OCI-M1 (cell line): ENCODE measurements at places on chromosomes 5 and 9.

- no peak for DNase-seq
Observed at GRCh38 chr9:136051837-136052471, 43.1 kb downstream of the NACC2 start.

DNA sequence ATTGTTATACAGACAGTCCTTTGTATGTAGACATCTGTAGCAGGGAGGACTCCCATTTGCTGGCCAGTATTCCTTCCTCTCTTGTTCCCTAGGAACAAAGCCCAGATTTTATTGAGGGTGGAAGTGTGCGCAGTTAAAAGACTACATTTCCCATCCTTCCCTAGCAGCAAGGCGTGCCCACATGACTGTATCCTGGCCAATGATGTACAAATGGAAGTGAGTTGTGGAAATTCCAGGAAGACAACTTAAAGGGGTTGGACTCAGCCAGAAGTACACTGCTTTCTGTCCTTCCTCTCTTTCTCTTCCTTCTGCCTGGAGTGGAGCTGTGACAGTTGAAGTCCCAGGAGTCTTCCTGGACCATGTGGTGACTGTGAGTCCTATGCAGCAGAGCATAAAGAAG lies 89.0 kb downstream of the HRH2 start:
- DNase-seq = peak; percentile 1

GRCh38 chr9:89448821-89449220 lies 49.1 kb downstream of the SEMA4D start:
- no peak for DNase-seq

- no peak for DNase-seq
Observed at GRCh38 chr9:4021621-4022213, 278.2 kb downstream of the GLIS3 start.

DNA sequence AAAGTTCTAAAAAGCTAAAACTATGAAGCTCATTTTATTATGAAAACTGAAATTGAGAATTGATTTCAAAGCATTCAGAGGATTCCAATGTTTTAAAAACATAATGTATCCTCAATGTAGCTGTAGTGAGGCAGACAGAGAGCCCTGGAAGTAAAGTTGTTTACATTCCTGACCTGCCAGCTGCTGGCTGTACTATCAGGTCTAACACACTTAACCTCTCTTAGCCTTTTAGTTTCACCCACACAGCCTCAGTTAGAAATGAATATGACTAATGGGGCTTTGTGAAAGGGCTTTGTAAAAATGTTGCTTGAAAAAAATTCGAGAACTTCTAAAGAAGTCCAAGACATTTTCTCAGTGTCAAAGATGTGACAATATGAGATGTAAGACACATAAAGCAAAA lies 122.6 kb downstream of the FBXL17 start:
- peak; percentile 28 for DNase-seq

DNA sequence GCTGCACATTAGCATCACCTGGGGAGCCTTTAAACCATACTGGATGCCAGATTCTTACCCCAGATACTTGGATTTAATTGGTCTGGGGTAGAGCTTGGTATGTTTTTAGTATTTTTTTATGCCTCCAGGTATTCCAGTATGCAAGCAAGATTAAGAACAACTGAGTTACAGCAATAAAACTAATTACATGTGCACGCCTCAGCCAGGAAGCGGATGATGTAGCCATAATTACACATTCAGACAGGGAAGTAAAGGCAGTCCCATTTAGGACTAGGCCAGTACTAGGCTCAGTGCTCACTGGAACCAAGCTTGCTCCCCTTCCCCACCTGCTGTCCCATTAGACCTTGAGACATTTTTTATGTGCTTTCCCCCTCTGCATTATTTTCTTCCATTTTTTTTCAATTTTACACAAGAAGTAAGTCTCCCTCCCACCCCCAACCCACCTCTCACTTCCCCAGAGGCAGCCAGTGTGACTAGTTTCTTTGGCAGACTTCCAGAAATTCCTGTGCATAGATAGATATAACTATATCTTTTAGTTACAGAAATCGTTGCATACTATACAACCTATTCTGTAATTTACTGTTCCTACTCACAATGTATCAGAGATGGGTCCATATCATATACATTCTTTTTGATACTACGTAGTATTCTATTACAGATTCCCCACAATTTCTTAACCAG lies 7.1 kb upstream of the GNAQ start:
- DNase-seq = peak; percentile 59

DNA sequence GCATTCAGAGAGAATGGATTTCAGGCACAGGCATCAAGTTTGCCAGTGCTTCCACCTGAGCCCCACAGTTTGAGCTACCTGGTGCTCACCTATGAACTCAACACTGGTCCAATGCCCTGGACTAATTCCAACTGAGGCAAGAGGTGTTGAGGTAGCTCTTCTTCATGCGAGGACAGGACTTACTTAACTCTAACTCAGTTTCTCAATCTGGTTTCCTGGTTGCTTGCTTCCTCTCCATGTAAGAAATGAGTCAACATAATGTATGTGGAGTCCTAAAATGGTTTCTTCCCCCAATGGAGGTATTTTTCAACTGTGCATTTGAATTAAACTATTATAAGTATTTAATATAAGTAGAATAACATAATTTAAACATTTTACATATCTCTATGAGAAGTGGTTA lies 523.6 kb upstream of the DAB2 start:
- DNase-seq = no peak

GRCh38 chr9:78236551-78236910 lies 656 bp downstream of the CEP78 start:
- peak; percentile 48 for DNase-seq

GRCh38 chr5:56202483-56202882 lies 30.6 kb downstream of the ANKRD55 start:
- no peak for DNase-seq

DNA sequence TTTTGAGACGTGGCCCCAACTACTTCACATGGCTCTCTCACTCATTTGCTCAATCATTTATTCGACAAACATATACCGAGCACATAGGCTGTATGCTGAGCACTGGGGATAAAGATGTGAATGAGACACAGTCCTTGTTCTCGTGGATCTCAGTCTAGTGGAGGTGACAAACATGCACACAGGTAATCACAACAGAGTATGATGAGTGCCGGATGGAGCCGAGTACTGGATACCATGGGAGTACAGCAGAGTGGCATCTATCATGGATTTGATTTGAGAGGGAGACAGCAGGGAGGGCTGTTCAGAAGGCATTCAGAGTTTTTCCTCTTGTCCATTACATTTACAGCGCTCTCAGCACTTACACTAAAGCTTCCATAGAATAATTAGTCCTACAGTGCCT lies 259.8 kb downstream of the SLIT3 start:
- no peak for DNase-seq

DNA sequence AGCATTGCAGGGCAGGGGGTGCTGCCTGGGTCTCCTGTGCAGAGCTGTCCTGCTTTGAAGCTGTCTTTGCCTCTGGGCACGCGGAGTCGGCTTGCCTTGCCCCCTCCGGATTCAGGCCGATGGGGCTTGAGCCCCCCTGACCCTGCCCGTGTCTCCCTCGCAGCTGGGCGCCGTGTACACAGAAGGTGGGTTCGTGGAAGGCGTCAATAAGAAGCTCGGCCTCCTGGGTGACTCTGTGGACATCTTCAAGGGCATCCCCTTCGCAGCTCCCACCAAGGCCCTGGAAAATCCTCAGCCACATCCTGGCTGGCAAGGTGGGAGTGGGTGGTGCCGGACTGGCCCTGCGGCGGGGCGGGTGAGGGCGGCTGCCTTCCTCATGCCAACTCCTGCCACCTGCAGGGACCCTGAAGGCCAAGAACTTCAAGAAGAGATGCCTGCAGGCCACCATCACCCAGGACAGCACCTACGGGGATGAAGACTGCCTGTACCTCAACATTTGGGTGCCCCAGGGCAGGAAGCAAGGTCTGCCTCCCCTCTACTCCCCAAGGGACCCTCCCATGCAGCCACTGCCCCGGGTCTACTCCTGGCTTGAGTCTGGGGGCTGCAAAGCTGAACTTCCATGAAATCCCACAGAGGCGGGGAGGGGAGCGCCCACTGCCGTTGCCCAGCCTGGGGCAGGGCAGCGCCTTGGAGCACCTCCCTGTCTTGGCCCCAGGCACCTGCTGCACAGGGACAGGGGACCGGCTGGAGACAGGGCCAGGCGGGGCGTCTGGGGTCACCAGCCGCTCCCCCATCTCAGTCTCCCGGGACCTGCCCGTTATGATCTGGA lies 2.7 kb downstream of the CEL start:
- DNase-seq = no peak

GRCh38 chr9:112311497-112311896 lies 21.9 kb downstream of the PTBP3 start:
- no peak for DNase-seq

DNA sequence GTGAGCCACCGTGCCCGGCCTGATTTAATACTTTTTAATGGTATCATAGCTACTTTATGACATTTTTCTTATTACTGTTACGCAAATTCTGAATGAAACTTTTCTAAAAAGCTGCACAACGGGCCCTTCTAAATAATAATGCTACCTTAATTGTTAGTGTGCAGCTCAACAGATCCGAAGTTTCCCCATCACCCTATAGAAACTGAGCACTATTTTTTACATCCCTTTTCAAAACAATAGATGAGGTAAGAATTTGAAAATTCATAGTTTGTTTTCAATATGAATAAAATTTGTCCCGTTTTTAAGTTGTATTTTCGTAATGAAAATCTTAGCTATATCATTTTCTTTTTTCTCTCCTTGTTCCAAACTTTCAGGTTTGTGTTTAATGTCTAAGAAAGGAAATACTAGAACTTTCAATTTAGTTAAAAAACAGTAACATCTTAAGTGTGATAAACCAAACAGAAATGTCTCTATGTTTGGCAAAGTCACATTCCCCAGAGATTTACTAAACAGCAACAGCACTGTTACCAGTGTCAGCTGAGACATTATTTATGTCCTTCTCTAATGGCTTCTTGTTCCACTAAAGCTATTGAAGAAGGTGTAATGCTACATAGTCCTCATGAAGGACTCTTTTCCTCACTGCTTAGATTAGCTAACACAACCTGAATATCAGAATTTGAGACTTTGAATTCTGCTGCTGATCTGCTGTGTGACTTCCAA lies 22.9 kb downstream of the KIF2A start:
- no peak for DNase-seq

DNA sequence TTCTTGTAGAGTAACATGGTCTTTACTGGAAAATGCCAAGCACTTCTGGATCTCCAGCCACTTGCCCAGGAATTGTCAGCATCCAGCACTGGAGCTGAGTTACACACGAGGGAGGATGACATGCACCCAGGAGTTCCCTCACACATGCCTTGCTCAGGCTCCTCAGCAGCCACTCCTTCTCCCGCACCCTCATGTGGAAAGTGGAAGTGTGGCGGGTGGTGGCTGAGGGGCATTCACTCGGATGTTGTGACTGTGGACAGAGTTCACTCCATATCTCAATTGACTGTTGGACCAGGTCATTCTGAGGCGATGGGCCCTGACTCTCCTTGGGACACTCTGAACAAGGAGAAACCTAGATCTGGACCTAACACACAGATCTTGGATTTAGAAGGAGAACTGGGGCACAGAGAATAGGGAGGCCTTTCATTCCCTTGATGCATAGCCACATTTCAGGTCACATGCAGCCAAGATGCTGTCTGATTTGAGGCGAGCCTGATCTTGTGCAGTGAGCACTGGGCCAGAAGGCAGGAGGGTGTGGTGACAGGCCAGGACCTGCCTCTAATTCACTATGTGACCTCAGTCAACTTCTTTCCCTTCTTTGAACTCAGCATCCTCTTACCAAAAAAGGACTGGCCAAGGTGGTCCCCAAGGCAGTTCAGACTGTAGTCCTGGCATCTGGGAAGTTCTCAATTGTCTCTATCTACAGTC lies 62.1 kb downstream of the CYSTM1 start:
- no peak for DNase-seq

GRCh38 chr5:156383510-156384265 lies 56.7 kb downstream of the SGCD start:
- DNase-seq = no peak

GRCh38 chr5:135051399-135051798 lies 17.4 kb upstream of the PITX1 start:
- peak; percentile 61 for DNase-seq

- peak; percentile 22 for DNase-seq
Observed at GRCh38 chr5:92144824-92145223, 761.7 kb upstream of the ARRDC3 start.

- DNase-seq = peak; percentile 20
Observed at GRCh38 chr5:179906795-179907555, 722 bp downstream of the TBC1D9B start.

GRCh38 chr5:151405334-151406160 lies 41.9 kb upstream of the SLC36A1 start:
- peak; percentile 49 for DNase-seq

DNA sequence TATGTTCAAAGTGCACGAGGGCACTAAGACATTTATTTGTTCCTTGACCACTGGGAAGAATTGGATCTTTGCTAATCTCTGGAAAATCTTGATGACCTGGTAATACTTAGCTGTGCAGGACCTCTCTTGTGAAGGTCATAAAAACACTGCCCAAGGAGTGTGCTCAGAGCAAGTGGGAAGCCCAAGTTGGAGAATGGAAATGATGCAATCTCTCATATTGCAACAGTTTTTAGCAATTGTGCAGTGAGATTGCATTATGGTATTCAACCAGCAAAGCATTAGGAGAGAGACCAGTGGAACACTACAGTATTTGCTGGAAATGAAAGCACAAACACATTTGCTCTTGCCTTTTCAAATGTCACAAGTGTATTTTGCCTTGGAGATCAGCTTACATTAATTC lies 34.5 kb downstream of the TXNDC8 start:
- DNase-seq = peak; percentile 52

DNA sequence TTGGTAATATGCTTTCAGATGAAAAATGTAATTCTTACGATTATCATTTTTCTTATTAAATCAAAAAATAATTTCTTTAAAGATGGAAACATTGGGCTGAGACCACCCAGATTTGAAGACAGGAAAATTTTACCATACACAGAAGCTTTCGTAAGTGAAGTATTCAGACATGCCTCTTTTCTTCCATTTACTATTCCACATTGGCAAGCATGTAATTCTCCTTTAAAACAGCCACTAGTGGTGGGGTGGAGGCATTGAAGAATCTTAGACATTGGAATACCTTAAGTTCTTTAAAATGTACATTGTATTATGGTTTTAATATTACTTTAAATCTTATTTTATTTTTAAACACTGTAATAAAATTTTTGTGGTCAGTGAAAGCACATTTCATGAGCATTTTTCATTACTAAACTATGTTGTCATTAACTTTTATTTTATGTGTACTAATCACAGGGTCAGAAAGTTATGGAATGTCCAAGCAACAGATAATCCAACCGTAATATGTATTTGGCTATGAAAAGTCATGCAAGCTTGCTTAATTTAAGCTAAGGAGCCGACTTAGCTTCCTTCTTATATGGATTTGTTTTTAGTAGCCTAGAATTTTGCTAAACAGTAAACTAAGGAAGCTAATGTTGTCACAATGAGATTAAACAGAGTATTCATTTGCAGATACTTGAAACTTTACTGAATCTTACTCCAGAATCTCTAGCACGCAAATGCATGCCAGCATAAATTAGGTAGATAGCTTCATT lies 97.4 kb upstream of the ALDH1A1 start:
- DNase-seq = no peak

GRCh38 chr5:111748304-111748763 lies 8.7 kb downstream of the NREP start:
- DNase-seq = peak; percentile 52

- no peak for DNase-seq
Observed at GRCh38 chr9:79430619-79431018, 141.1 kb upstream of the TLE4 start.
